ENCODE measurements at places on chromosomes 3 and 15.

DNA sequence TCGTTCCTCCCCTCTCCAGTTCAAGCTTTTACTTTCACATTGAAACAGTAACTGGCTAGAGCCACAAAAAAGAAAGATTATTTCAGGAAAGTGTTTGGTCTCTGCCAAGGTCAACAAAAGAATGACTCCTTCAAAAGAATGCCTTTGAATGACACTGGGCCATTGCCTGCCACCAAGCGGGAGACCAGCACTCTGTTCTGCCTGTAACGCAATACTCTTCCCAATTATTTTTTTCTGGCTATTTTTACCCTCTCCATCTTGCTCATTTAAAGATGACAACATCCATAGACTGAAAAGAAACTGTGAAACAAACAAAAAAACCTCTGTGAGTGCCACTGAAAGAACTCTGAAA lies 37.3 kb downstream of the EHHADH start:
- peak; percentile 11 for DNase-seq

DNA sequence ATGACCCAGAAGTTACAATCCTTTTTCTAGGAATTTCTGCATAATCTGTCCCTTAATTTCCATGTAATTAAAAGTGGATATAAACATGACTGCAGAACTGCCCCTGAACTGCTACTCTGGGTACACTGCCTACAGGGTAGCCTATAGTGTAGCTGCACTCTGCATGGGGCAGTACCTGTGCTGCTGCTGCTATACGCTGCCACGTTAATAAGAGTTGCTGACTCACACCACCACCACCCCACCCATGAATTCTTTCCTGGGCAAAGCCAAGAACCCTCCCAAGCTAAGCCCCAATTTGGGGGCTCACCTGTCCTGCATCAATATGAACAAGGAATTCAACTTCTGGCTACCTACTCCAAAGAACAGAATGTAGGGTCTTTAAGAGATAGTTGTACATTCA lies 13.9 kb downstream of the HDGFL3 start:
- DNase-seq: no peak

GRCh38 chr3:8981700-8982099 lies 18.4 kb upstream of the RAD18 start:
- DNase-seq: no peak

DNA sequence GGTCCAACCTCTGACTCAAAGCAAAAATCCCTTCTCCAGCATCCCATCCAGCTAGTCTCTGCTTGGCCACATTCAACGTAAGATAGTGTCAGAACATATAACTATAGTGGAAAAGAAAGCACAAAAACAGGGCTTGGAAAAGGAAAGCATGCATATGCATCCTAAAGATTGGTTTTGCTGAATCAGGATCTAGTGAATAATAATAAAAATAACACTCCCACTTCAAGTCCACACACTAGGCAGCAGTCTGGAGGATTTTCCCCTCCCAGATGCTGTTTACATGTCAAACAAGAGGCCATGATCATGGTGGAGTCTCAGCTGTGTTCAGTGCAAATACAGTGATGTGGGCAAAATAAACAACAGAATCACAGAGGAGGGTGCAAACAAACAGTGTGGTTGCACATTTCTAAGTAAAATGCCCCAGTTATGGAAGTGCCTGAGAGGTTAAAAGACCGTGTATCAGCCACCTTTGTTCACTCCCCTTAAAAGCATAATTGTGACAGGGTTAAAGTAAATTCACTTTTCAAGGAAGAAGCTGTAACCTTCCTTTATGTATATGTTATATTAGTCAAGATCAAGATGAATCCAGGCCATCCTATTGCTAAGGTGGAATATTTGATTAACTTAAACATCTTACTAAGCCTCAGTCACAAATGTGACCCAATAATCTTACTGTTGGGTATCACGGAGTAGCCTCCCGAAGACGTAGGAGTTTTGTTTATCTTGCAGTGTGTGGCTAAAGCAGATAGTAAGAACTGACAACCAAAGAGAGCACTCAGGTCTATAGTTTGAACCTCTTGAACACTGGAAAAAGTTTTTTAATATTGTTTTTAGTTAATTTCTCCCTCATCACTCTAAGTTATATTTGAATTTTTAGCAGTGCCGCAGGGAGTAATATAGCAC lies 424.5 kb downstream of the SOX2 start:
- no peak for DNase-seq

GRCh38 chr3:189942948-189943347 lies 177.7 kb downstream of the P3H2 start:
- DNase-seq: no peak

- DNase-seq: no peak
These were observed 55.1 kb upstream of the FILIP1L start for GRCh38 chr3:100169201-100169920.

DNA sequence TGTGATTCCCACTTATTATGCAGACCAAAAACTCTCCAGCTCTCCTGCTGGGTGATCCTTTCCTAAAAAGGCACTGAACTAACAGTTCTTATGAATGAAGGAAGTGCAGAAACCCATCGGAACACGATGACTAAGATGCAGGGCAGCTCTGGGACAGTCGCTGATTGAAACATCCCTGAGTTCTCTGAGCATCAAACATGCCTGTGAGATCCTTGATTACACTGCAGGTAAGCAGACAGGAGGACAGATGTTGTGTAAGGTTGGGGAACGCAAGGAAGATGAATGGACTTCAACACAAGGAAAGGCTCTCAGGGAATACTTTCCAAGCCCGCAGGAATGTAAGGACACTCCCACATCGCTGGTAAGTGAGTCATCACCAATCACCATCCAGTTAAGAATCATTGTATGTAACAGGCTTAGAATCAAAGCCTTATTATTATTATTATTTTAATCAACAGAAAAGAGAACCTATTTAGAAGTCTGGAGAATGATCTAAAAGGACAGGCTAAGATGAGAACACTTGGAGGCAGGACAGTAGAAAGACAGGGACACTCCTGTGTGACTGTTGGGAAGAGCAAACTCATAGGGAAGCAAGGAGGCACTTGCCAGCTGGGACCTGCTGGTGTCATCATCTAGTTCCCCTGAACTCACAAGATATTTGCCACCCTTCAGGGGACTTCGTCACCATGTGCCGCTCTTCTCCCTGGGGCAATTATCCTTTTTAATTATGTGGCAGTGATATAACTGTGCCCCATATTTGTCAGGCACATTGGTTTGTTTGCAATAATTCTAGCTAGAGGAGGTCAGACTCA lies 26.0 kb downstream of the TMEM158 start:
- DNase-seq: no peak

GRCh38 chr3:139455855-139456254 lies 20.5 kb downstream of the RBP2 start:
- no peak for DNase-seq

- peak; percentile 90 for DNase-seq
These were observed 58.8 kb downstream of the LSM3 start for GRCh38 chr3:14237457-14237856.

DNA sequence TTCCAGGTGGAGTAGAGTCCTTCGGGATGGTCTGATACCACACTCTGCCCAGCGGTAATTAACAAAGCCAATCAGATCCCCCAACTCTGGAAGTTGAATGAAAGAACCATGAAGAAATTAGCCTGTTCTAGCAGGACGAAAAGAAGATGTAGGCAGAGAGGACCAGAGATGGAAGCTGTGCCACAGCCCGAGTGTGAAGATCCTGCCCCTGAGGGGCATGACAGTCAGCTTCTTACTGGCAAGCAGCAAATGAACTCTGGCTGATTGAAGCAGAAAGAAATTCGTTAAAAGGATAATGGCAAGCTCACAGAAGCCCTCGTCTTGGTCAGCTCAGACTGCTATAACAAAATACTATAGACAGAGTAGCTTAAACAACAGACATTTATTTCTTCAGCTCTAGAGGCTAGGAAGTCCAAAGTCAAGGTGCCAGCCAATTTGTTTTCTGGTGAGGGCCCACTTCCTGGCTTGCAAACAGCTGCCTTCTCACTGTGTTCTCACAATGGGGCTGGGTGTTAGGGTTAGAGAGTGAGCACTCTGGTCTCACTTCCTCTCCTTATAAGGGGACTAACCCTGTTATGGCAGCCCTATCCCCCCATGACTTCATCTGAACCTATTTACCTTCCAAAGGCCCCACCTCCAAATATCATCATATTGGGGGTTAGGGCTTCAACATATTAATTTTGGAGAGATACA lies 307.1 kb downstream of the VPS13C start:
- DNase-seq: no peak

- no peak for DNase-seq
These were observed 328.9 kb upstream of the CBLB start for GRCh38 chr3:106197532-106198194.

DNA sequence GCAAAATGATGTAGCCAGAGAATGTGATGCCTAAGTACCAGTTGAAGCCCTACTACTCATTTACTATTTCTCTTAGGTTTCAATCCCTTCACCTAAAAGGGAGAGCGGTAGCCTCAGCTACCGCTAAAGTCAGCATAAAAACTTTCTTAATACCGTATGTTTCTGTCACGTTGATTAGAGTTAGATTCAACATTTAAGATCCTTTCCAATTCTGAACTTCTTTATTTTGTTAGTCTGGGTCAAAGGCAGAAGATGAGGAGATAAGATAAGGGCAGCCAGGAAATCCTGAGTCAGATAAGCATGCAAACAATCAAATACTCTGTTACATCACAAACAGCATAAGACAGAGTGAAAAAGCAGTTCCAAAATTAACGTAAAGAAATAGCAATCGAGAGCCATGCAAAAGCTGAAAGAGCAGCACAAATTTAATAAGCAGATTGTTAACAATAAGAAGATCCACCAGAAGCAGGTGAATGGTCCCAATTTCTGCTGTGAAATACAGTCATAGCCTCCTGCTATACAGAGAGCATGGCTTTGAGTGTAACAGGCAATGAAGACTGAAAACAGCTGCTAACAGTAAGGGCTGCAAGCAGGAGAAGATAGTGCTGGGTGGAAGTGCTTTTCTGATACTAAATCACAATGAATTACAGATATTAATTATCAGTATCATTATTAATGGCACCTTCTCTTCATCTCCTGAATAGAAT lies 3.0 kb downstream of the TMEM207 start:
- DNase-seq: no peak

- DNase-seq: no peak
These were observed 34.0 kb downstream of the MINDY2 start for GRCh38 chr15:58805095-58805494.

DNA sequence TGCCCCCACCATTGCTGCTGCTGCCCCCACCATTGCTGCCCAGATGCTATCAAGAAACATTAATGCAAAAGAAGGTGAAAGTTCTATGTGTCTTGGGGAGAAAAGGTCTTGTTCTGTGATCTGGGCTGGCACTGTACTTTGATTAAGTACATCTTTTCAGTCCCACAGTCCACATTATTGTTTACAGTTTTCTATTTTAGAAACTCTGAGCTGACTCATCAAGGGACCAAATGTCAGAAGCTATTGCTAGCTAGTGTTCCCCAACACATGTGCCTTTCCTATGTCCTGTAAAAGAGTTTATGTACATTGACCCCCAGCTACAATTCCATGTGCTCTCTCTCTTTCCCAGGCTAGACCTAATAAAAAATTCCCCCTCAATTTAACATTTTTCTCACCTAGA lies 264.7 kb upstream of the NECTIN3 start:
- DNase-seq: no peak

DNA sequence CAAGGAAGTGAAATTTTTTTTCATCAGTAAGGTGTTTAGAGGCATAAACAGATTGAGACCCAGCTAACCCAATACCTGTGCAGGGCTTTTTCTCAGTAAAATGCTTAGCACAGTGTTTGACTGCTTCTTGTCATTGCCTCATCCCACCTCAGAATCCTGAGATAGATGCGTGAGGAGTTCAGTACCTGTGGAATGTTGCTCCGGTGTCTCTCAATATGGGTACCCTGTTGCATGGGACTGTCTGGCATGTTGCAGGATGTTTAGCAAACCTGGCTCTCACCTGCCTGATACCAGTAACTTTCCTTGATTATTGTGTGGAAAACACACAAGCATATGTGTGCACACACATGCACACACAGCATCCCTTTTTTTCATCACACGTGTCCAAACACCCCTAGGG lies 128.4 kb downstream of the MCTP2 start:
- no peak for DNase-seq

DNA sequence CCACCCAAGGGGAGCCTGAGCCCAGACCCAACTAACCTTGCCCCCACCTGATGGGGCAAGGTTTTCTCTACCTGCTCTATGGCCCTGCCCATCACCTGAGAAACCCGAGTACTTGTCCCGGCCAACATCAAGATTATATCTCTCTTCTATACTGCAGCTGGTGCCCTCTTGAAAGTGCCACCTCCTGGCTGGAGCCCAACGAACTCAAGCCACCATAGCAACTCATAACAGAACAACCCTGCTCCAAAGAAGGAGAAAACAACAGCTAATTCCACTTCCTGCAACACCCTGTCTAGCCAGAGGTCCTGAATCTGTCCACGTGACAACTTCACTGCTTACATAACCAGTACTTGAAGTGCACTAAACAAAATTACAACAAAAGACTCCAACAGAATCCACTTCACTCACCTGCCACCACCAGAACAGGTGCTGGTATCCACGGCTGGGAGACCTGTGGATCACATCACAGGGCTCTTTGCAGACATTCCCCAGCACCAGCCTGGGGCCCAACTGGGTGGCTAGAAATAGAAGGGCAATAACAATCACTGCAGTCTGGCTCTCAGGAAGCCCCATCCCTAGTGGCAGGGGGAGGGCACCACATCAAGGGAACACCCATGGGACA lies 49.2 kb downstream of the PIERCE2 start:
- DNase-seq: no peak

- no peak for DNase-seq
These were observed 495 bp upstream of the NXPE3 start for GRCh38 chr3:101778385-101779046.

GRCh38 chr3:107705046-107705445 lies 182.3 kb downstream of the BBX start:
- DNase-seq: peak; percentile 38

DNA sequence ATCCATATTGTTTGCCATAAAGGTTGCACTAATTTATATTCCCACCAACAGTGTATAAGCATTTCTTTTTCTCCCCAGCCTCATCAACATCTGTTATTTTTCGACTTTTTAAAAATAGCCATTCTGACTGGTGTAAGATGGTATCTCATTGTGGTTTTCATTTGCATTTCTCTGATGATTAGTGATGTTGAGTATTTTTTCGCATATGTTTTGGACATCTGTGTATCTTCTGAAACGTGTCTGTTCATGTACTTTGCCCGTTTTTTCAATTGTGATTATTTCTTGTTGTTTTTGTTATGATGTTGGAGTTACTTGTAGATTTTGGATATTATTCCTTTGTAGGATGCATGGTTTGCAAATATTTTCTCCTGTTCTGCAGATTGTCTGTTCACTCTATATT lies 46.5 kb downstream of the TP63 start:
- DNase-seq: no peak

- no peak for DNase-seq
These were observed 140.0 kb downstream of the MEIS2 start for GRCh38 chr15:36960179-36960946.

GRCh38 chr15:65460741-65461347 lies 38.1 kb upstream of the IGDCC4 start:
- no peak for DNase-seq

- no peak for DNase-seq
These were observed 42.1 kb upstream of the HES1 start for GRCh38 chr3:194093842-194094241.

GRCh38 chr3:16290827-16291196 lies 25.8 kb downstream of the OXNAD1 start:
- DNase-seq: no peak

- DNase-seq: no peak
These were observed 42.8 kb upstream of the RPL35A start for GRCh38 chr3:197907196-197907595.

All from muscle of back (tissue), 13 donors.